Stimulated activated CD4-positive, alpha-beta T cell treated with anti-CD3 and anti-CD28 coated beads, Interleukin-4, amount 100 ng/mL, for 1 hour (primary cell): ENCODE measurements at places on chromosomes 5 and 9.

DNA sequence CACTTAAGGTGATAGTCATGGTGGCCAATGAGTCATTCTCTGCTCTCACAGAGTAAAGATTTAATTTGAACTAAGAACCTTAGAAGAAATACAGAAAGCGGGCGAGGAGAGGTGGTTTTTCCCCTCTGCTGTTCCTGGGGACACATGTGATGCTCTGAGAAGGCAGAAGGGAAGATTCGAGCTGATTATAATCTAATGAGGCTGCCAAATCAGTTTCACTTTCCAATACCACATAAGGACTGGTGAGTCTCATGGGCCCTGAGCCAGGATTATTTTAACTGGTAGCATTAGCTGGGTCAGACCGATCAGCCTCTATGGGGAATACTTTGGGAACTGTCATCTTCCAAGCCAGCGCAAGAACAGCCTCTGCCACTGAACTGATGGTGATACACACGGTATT lies 116.5 kb downstream of the SLC1A3 start:
- no peak for DNase-seq

GRCh38 chr9:31166516-31166915 lies 1217.9 kb upstream of the ACO1 start:
- no peak for DNase-seq

DNA sequence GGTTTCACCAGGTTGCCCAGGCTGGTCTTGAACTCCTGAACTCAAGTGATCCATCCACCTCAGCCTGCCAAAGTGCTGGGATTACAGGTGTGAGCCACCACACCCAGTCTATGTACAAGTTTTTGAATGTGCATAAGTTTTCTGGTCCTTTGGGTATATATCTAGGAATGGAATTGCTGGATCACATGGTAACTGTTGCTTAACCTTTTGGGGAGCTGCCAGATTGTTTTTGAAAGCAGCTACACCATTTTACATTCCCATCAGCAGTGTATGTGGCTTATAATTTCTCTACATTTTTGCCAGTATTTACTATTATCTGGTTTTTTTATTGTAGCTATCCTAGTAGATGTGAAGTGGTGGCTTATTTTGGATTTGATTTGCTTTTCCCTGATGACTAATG lies 8.9 kb upstream of the LNPEP start:
- no peak for DNase-seq

- DNase-seq, result no peak
Measured at GRCh38 chr5:73135021-73135420, 14.6 kb downstream of the TMEM171 start.

DNA sequence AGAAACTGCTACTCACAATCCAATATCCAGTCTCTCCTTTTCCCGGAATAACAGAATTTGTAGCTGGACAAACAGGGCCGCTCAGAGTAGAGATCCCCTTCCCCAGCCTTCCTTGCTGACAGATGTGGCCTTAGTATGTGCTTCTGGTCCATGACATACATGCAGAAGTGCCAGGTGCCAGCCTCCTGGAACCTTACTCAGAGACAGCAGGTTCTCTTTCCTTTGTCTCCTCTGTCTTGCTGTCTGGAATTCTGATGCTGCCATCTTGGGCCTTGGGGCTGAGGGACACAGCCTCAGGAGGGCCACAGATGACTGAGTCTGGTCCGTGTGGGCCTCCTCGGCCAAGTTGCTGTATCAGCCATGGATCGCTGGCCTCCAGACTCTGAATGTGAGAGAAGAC lies 210.1 kb downstream of the PAX5 start:
- no peak for DNase-seq

DNA sequence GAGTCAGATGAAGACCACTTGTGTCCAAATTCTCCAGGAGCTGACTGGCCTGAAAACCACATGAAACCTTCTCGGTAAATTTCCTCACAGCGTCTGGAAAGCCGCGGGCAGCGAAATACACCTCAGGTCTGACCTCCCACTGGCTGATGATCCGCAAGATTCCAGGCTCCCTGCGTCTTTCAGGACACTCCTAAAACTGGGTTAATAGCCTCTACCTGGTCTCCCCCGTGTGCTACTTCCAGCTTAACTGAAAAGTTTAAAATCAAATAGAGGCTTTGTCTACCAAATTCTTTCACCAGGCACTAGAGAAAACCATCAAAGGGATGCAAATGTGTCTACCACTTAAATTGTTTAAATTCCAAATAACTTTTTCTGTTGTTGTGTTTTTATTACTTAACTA lies 312.6 kb downstream of the DRD1 start:
- no peak for DNase-seq

- DNase-seq, result no peak
Measured at GRCh38 chr9:71285191-71285656, 163.8 kb upstream of the TRPM3 start.

- DNase-seq, result no peak
Measured at GRCh38 chr5:155728146-155728856, 598.7 kb upstream of the SGCD start.

- DNase-seq, result no peak
Measured at GRCh38 chr5:61659221-61659696, 327.2 kb downstream of the ZSWIM6 start.

DNA sequence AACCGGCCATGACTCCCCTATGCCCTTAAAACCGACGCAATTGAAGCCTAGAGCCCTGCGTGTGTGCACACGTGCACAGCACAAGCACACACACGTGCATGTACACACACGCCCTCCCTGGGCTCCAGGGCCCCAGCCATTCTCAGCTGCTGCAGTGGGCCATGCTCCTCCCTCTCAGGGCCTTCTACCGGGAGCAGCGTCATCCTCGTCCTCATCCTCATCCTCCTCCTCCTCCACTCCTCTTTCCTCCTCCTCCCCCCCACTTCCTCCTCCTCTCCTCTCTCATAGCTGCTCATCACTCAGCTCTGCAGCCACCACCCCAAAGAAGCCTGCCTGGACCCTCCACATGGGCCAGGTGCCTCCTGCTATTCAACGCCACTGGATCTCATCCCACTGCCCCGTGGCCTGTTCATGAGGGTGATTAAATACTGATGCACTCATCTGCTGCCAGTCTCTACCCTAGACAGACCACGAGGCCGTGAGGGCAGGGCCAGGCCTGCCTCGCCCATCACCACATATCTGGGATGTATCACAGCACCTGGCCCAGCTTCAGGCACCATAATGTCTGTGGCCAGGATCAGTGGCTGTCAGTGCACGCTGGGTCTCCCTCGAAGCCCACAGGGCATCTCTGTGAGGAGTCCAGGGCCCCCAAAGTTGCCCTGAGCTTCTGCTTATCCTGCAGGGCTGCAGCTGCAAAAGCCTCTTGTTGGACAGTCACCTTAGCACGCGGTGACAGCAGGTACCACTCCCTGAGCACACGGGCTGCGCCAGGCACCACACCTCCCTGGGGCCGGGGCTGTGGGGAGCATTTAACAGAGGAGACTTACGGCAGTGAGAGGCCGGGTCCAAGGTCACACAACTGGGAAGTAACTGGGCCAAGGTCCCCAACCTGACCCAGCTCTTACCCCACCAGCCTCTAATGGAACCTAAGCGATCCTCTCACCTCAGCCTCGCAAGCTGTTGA lies 9.8 kb downstream of the FAM78A start:
- peak; percentile 55 for DNase-seq

- DNase-seq, result no peak
Measured at GRCh38 chr9:106146066-106146840, 451.9 kb downstream of the TMEM38B start.

- no peak for DNase-seq
Measured at GRCh38 chr5:55383254-55383653, 75.5 kb downstream of the MTREX start.

GRCh38 chr5:65262649-65263059 lies 219.1 kb downstream of the ADAMTS6 start:
- no peak for DNase-seq

- DNase-seq, result peak; percentile 46
Measured at GRCh38 chr9:129665389-129665775, at the start of gene PRRX2. PRRX2 (plus strand) TSS chr9:129665647; CDS start chr9:129665868, 221 bp downstream.

- no peak for DNase-seq
Measured at GRCh38 chr5:135243556-135244285, 155.3 kb downstream of the MACROH2A1 start.

- DNase-seq, result no peak
Measured at GRCh38 chr5:124342027-124342471, 404.4 kb downstream of the ZNF608 start.

DNA sequence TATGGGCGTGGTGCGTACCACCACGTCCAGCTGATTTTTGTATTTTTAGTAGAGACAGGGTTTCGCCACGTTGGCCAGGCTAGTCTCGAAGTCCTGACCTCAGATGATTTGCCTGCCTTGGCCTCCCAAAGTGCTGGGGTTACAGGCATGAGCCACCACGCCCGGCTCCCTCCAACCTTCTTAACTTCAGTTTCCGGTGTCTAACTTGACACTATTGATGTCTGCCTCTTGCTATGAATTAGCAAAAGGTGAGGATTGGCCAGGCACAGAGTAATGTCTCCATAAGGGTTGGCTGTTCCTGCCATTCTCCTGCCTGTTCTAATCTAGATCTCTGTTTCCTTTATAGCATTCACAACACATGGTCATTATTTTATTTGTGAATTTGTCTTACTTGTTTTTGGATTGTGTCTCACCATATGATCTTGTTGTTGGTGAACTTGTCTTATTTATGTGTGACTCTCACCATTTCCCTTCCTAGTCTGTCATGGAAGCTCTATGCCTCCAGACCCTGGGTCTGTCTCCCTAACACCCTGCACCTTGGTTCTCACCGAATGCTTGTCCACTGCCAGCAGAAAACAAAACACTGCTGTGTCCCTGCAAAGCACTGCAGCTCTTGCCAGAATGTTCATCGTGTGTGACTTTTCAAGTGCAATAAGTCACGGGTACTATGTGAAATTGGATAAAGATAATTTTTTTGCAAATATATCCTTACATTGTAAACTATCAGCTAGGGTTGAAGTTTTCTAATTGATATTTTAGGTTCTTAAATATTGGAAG lies 26.0 kb downstream of the BASP1 start:
- DNase-seq, result no peak

DNA sequence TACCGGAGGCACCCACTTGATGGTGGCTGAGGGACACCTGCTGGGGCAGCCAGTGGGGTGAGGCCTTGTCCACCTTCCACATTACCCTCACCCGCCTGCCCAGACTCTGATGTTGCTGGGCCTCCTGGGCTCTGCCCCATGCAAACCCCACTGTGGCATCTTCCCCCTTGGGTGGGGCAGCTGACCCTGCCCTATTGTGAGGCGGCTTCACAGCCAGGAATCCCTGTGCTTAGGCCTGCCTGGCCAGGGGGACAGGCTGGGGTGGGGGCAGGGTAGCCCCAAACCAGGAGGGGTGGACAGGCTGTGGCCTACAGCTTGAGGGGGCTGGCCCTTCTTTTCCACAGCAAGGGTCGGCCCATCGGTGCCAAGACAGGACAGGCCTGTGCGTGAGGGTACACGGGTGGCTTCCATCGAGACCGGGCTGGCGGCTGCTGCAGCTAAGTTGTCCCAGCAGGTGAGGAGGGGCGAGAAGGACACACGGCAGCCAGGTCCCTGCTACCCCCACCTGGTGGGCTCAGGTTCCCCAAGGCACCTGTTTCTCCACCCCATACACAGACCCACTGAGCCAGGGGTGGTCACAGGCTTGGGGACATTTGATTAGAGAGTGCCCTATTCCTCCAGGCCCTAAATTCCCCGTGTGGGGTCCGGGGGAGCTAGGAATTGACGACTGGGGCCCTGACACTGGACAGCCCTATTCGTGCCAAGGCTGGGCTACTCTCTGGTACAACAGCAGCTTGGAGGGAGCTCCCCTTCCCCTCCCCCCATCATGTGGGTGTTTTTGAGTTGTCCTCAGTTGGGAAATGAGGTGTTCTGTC lies 99.2 kb downstream of the PHF2 start:
- DNase-seq, result no peak

DNA sequence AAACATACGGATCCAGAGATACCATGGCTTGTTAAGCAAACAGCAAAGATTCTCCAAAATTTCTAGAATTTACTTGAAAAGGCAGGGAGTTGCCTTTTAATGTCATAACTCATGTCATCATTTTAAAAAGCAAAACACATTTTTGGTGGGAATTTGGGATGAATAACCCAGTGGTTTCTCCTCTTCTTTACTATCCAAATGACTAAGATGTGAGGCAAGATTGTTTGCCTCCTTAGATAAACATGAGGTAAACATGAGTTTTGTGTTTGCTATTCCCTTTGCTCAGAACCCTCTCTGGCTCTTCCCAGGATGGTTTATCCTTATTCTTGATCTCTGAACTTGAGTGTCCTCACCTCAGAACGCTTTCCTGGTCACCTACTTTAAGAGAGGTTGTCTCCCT lies 267.0 kb downstream of the EBF1 start:
- no peak for DNase-seq

DNA sequence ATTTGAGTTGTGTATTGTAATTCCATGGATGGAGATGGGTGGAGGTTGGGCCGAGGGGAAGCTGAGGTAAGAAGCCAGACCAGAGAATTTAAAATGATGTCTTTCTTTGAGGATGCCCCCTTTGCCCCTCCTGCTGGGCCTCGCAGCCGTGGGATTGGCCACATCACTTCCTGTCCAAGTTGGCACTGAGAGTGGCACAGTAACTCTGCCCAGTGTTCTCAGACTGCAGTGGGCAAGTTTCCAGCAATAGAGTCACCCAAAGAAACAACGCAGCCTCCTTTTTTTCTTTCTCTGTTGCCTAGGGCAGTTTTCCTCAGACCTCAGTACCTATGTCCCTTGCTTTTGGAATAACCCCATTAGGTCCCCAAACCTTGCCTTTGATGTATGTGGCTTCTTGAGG lies 306.6 kb upstream of the DMRT1 start:
- no peak for DNase-seq

DNA sequence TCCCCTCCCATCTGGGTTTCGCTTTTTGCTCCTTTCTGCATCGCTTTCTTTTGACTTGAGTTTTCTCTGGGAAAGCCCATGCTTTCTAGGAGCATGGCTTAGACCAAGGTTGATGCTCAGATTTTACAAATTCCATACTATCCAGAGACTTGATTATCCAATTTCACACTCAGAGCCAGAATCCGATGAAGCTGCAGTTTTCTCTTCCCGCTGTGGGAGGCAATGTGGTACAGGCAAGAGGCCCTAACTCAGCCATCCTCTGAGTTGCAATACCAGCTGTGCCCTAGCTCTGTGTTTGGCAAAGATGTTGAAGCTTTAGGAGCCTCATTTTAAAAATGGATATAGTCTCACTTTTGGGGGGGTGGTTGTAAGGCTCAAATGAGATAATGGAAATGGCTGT lies 85.1 kb downstream of the BRINP1 start:
- DNase-seq, result no peak

GRCh38 chr9:81822967-81823366 lies 105.3 kb upstream of the SPATA31D4 start:
- DNase-seq, result no peak

DNA sequence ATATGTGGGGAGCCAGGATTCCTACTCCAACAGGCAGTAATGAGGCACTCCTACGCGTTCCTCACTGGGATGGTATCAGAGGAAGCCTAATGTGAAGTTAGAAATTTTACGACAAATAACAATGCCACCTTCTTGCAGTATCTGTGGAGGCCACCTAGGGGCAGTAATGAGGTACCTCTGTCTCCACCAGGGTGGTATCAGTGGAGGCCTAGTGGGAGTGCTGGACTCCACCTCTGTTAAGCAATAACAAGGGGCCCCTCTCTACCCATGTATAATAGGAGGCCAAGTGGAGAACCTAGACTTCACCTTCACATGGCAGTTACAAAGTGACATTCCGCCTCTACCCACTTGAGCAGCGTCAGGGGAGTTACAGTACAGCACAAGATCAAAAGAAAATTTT lies 147.9 kb downstream of the PLPPR1 start:
- no peak for DNase-seq

- DNase-seq, result no peak
Measured at GRCh38 chr9:94945197-94946144, 219.0 kb downstream of the AOPEP start.

- peak; percentile 24 for DNase-seq
Measured at GRCh38 chr9:125700791-125701190, 6.2 kb downstream of the MAPKAP1 start.
